Right kidney (tissue), 9 donors: ENCODE measurements at places on chromosomes 5 and 9.

GRCh38 chr5:17882760-17883488, 248.7 kb downstream of the TAF11L14 start:
- no peak for DNase-seq

DNA sequence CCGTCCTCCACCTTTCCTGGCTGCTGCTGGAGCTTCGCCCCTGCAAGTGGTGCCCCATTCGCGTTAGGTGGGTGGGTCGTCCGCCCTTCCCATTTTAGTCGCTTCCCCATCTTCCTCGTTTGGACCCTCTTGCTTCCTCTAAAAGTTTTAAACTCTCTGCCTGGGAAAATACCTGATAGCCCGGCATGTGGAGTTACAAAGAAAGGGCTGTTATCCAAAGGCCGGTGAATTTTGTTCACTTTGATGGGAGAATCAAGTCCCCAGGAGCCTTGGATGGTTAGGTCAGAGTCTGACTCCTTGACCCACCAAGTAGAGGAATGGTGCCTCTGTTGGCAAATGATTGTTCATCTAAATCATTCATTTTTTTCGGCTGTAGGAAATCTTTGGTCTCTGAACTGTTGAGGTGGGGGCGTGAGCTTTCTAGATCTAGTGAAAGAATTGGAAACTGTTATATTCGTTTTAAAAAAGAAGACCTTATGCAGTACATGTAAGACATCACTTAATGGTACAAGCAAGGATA, 29.5 kb upstream of the APC start:
- DNase-seq = no peak

DNA sequence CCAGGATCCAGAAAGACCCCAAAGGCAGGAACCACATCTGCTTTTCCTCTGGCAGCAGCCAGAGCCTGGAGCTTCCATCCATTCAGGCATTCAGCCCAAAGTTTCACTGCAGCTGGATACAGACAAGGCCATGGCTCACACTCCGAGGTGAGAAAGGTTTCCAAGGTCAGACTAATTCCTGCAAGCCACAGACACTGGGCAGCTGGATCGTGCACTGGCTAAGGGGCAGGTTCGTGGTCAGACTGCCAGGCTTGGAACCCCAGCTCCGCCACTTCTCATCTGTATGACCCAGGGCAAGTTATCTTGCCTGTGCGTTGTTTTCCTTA, 36.9 kb downstream of the SPOCK1 start:
- no peak for DNase-seq

DNA sequence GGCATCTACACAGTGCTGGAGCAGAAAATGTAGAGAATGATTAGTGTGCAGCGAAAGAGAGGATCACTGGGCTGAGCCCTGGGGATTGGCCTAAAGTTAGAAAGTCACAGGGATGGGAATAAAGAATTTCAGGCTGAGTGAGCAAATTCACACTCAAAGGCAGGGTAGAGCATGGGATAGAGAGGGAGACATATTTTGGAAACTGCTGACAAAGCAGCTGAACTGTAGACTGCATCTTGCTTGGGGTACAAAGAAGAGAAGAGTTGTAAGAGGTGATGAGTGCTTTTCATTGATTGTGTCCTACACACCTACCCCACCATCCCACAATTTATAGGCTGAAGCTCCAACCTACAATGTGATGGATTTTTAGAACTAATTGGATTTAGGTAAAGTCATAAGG, 677.8 kb downstream of the TAF11L14 start:
- no peak for DNase-seq

GRCh38 chr9:105373723-105374122, 74.1 kb upstream of the FSD1L start:
- no peak for DNase-seq

DNA sequence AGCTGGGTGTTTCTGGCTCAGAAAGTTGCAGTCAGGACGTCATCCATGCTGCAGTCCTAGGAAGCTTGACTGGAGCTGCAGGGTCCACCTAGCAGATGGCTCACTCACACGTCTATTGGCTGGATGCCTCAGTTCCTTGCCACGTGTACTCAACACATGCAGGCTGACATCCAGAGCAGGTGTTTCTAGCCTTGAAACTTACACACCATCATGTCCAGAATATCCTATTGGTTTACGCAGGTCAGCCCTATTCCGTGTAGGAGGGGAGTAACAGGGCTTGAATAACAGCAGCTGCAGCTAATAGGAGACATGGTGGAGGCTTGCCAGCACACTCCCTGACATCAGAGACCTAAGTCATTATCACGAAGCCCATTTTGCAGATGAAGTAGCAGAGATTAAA, 473.5 kb downstream of the ACTL7B start:
- DNase-seq = no peak

GRCh38 chr5:7578071-7578470, 182.1 kb downstream of the ADCY2 start:
- no peak for DNase-seq

DNA sequence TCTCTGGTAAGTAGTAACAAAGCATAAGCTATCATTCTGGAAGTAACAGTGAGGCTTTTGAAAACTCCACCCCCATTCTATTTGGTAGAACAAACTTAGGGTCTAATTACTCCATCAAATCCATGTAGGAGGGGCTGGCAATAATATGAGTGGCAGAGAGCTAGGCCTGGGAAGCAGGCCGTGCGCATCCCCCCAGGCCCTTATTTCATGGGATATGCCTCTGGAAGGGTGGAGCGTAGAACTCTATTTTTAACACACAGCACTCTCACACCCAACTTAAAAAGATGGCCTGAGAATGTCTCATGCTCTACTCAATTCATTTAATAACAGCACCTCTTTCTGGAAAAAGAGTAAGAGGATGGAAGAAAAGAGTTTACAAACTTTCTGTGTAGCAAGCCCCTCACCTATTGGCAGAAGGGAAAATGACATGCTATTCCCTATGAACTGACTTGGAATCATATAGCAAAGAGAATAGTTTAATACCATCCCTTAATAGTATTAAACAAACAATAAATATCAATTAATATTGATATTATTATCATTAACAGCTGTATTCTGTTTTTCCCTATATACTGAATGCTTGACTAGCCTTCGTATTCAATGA, 233.2 kb downstream of the KCTD16 start:
- no peak for DNase-seq

DNA sequence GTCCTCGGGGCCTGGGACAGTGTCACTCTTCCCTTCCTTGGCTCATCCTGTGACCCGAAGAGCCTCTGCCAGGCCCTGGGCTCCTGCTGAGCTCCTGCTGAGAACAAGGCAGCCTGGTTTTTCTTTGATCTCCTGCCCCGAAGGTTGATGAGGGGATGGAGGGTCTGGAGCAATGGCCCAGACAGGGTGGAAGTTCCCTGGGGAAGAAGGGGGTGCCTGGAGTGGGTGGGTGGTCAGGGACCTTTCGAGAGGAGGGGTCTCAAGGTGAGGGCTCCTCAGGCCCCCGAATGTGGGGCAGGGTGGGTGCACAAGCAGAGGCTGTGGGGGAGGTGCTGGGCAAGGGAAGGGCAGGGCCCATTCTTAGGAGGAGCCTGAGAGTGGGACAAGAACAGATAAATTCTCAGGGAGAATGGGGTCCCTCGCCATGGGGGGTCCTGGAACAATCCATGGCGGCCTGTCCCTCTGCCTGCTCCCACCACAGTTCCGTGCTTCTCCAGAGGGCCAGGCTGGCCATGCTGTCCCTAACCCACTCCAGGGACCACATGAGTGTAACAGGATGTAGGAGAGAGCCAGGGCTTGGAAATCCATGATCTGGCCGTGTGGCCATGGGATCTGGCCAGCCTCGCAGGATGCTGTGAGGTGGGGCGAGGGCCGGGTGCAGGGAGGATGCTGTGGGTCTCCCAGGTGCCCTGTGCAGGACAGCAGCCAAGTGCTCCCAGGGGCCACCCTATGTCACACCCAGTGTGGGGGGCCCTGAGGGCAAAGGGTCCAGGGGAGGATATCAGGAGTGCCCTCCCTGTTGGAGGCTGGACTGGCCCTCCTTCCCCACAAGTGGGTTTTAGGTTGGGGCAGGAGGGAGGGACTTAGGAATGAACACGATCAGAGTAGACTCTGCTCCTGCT, 128.5 kb upstream of the LPCAT1 start:
- DNase-seq = peak; percentile 5

DNA sequence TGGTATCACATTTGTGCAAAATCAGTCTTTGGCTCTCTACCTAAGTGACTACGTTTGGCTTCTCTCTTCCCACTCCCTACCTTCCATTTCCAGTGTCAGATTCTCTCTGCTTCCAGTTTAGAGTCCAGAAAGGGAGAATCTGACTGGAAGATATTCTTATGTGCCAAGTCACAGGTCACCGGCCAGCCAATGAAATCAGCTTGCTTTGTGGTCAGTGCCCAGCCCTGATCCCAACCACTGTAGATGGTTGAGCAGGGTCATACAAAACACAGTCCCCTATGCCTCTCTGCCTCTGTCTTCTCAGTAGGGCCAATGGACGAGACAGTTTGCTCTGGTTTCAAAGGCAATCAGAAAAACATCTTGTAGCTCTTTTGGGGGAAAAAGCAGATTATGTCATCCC, 15.6 kb upstream of the EPB41L4B start:
- no peak for DNase-seq

GRCh38 chr9:98516897-98517503, 191.7 kb downstream of the GABBR2 start:
- no peak for DNase-seq

DNA sequence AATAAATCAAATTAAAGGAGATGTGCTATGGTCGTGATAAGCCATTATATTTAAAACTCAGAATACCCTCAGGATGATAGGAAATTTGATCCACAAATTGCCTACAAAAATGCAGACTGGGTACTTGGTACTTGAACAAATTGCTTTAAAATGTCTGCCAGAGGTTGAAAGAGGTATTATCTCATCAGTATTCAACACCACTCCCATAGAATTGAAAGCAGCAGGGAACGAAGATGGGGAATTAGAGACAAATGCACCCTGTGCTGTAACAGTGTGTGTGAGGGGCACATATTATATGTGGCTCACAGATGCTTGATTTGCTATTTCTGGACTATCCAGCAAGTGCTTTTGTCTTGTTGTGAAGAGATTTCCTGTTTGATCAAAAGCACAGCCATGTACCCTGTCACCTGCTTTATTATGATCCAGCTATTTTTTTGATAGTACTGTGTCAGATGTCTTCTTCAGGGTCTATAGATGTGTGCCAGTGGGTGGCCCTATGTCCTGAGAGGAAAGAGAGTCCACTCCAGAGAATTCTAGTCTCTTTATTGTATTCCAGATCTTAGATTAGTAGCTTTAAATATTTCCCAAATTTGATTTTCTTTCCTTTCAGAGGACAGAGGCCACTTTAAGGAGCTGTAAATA, 120.1 kb downstream of the XRCC4 start:
- DNase-seq = no peak

GRCh38 chr9:20505574-20505973, 116.7 kb downstream of the MLLT3 start:
- DNase-seq = no peak

DNA sequence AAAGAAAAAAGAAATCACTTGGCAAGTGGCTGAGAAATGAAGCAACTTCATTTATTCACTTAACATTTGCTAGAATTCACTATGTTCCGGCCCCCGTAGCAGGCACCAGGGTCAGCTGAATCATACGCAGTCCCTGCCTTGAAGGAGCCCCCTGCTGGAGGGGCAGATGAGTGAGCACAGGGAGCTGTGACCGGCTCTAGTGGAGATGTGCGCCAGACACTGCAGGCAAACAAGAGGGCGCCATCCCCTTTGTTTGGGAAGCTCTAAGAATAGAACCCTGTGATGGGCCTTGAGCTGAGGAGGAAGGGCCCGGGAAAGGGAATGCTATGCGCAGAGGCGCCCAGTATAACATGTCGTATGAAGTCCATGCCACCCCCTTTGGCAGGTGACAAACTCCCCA, 20.2 kb upstream of the RPL26L1 start:
- no peak for DNase-seq

DNA sequence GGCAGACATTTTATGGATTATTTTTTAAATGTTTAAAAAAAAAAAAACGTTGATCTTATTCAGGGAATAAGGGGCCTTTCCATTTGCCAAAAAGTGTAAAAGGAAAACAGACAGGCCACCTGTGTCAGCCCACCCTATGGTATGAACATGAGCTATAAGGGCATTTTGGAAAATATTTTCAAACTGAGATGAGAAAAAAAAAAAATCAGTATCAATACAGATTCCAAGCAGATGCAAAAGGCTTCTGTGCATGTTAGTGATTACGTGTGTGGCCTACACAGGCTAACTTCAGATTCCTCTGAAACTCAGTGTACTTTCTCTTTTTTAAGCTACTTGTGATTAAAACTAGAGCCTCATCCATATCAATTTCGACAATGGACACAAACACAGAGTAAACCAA, 189.9 kb downstream of the BNC2 start:
- DNase-seq = no peak

GRCh38 chr9:108951578-108951977, 17.4 kb downstream of the ABITRAM start:
- DNase-seq = no peak

DNA sequence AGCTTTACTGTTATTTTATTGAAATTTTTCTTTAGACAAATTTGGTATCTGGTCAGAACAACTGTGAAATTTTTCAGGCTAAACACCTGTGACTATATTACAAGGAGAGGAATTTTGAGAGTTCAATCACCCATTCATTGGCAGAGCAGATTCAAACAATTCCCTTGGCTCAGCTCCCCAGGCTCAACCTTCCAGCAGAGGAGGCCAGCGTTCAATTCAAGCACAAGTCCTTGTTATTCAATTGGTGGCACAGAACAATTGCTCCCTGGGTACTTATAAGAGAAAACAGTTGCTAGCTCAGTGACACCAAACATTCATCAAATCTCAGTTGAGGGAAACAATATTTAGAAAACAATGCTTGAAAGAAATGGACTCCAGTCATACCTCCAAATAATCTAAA, 83.3 kb downstream of the SUSD1 start:
- DNase-seq = no peak

DNA sequence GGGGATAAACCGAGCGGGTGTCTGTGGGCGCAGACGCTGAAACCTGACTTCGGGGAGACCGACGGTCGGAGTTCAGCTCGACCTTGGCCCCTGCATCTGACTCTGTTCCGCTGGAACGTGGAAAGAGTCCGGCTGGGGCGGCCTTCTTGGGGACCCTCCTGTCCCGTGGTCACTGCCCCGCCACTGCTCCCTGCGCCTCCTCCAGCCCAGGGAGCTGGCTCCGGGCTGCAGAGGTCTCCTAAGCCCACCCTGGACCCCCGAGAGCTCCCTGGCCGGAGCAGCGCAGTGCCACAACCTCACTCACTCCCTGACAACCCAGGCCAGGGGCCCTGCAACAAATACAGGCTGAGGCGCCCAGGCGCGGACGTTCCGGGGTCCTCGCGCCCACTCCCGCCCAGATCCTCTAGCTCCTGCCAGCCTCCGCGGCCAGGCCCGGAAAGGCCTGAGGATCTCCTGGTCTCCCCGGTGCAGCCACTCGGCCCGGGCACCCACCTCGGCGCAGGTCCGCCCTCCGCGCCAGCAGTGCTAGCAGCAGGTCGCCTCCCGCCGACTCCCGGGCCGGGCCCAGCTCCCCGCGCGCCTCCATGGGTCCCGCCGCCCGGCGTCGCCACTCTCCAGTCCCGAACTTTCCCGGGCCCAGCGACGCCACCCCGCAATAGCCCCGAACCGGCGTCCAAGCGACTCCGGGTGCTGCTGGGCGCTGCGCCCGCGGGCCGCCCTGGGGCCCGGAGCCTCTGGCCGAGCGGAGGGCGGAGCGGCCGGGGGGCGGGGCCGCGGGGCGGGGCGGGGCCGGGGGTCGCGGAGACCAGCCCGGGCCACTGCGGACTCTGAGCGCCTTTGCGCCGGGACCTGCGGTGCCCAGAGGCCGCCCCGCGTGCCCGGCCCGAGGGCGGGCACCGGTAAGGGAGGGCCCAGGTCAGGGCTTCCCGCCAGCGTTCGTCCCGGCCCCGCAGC, 2.2 kb downstream of the LHX3 start:
- DNase-seq = no peak
